ENCODE measurements at places on chromosomes 4 and X. TPM values are rescaled to one million over a fixed set of nuclear protein-coding genes. Genes with fewer than 3 reads are reported as not detected.

DNA sequence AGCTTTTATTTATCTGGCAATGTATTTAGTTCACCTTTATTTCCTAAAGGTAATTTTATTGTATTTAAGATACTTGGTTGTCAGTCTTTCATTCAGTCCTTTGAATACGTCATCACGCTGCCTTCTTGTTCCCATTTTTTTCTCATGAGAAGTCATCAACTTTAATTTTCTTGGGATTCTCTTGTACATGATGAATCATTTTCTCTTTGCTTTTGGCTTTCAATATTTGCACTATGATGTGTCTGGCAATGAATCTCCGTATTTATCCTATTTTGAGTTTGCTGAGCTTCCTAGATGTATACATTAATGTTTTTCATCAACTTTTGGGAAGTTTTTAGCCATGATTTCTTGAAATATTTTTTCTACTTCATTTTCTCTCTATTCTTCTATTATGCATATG lies 28.4 kb downstream of the CLDN2 start:
- no peak for DNase-seq

GRCh38 chr4:58809948-58810347 lies 1699.8 kb upstream of the IGFBP7 start:
- DNase-seq = no peak

GRCh38 chr4:145829629-145830395 lies 108.8 kb downstream of the ZNF827 start:
- DNase-seq = no peak

GRCh38 chrX:47186096-47186740 lies 7.4 kb upstream of the UBA1 start:
- no peak for DNase-seq

DNA sequence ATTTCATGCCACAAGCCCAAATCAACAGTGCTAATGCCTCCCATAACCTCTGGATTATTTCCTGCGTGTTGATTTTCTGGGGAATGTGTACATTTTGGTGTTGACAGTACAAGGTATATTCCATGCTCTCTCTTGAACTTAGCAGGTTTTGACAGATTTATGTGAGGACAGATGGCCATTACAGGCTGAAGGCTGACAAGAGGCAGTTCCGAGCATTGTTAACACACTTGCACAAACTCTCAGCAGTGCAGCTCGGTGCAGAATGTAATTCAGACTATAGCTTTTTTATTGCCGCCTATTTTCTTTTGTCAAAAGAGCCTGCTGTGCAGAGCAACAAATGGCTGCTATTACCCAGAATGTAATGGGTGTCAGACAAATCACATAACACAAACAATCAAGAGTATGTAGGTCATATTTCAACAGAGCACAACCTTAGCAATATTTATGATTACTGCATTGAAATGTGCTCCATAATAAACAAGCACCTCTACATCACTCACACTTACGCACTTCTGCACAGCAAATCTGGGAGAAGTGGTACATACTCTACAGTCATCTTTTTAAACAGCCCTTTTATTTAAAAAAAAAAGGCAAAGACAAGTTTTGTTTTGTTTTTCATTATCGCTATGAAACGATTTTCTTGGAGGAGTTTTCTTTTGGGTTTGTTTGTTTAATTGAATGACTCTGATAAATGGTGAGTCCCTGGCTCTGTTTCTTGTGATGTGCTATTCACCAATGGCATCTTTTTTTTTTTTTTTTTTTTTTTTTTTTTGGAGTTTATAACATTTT lies 71.6 kb downstream of the PPARGC1A start:
- no peak for DNase-seq

DNA sequence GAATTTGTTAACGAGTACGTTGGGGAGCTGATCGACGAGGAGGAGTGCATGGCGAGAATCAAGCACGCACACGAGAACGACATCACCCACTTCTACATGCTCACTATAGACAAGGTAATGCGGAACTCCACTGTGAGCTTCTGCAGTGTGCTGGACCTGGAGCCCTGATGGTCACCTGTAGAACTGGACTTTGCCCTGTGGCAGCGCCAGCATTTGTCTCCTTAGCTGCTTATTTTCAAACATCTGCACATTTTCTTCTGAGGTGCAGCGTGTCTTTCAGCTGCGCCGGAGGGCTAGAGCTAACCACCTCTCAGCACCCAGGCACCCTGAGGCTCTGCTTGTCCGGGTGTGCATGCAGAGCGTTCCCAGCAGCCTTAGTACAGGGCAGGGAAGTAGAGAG lies 47.7 kb downstream of the NELFA start:
- DNase-seq = no peak

GRCh38 chrX:88146577-88146976 lies 600.4 kb upstream of the CPXCR1 start:
- no peak for DNase-seq

DNA sequence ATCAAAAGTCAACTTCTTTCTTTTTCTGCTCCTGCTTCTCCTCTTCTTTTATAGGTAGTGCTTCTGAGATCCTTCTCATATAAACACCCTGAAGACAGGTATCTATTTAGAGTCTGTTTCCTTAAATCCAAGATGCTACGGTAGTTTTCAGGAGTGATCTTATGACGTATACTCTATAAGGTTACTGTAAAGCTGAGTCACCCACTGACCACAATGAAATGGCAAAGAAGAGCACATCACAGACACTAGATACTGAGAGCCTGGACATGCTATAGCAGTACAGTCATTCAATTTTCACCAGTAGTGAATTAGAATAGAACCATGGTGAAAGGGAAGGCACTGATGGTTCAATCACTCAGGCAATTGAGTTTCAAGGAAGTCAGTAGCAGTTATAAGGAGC lies 412.5 kb downstream of the ADAM29 start:
- DNase-seq = no peak

- DNase-seq = no peak
Observed at GRCh38 chr4:522438-522837, 23.4 kb downstream of the PIGG start.

- no peak for DNase-seq
Observed at GRCh38 chr4:87633243-87633642, 16.8 kb upstream of the DMP1 start.

The AIMP1 gene
- 44.2 TPM for total RNA-seq

The AP1AR gene
- 17.8 TPM for total RNA-seq

The NLGN4X gene
- total RNA-seq = not detected

The FGF5 gene
- total RNA-seq = not detected
